Pancreas (tissue), 10 donors: ENCODE measurements at places on chromosomes 6 and 20. TPM values are rescaled to one million over a fixed set of nuclear protein-coding genes. Genes with fewer than 3 reads are reported as not detected.

DNA sequence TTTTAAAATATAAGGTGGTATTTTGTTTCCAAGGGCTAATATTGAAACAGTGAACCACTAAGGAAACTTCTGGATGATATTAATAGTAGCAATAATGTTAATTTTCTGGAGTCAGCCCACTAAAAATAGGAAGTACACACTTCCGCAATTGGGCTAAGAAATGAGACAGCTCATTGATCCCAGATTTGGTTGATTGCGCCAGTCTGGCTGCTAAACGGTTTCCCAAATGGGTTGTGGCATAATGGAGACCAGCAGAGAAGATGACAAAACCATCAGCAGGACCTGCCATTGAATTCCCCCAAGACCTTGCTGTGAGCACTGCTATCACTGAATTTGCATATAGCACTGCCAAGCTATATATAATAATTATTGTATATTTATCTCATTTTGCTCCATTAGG is 71.2 kb upstream of the SGK1 start:
- DNase-seq, result no peak

GRCh38 chr6:117441824-117442264 is 16.1 kb upstream of the ROS1 start:
- DNase-seq, result no peak

GRCh38 chr6:98967616-98968015 is 19.9 kb upstream of the FBXL4 start:
- no peak for DNase-seq

DNA sequence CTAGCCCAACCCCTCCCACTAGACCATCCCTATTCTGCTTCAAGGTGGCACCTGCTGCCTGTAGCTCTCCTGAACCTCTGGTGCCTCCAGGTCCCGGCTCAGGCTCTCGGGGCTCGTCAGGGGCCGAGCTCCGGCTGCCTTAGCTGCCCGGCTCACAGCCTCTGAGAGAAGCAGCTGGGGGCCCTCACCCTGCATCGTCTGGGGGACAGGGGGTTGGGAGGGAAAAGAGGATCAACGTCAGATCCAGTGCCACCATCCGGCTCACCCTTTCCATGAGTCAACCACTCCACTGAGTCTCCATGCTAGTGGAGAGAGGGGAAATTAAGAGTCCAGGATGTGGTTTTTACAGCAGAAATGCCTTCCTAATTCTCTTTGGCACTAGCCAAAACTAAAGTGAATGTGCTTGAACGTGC is 13.0 kb downstream of the BAG6 start:
- no peak for DNase-seq

DNA sequence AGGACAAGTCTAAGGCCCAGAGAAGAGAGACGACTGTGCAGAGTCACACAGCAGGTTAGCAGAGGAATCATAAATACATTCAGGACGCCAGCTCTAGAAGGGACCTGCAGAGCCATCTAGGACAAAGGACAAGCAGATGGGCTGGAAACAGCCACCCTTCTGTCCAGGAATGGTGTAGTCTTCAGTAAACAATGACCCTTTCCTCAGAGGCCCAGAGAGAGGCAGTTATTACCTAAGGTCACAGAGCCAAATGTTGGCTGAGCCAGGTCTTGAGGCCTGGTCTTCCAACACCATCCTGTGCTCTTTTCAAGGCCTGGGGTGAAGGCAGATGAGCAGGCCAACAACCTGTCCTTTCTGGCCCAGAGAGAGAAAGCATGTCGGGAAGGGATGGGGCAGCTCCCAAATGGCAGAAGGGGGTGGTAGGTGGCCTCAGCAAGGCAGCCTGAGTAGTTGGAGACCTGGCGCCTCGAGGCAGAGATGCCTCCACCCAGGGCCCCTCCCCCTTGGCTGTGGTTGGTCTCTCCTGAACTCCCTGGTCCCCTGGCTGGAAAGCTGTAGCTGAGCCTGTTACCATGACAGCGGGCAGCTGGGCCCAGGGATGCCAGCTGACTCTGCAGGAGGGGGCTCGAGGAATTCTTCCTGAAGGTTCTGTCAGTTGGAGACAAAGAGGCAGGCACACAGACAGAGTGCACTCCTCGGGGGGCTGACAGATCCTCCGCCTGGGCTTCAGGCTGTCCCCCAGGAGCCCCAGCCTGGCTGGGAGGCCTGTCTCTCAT is 24.8 kb downstream of the EPB41L1 start:
- no peak for DNase-seq

DNA sequence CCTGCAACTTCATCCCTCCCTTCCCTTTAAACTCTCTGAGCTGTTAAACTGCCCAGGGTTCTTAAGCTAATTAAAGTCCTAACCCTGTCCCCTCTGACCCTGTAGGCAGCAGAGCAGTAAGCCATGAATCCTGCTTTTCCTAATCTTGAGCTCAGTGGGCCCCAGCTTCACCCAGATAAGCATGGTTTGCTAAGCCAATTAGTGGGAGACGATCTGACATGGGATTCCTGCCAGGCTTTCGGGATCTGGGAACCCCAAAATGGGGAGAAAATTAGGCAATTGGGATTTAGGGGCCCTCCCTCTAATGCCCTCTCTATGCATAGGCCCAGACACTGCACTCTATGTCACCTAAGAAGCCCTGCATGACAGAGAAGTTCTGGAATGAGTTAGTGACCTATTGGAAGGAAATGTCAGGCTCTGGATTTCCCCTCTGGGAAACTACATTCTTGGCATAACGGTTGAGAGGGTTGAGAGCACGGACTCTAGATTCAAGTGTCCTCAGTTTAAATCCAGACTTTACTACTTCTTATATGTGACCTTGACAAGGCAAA is 4.6 kb downstream of the XKR7 start:
- no peak for DNase-seq

DNA sequence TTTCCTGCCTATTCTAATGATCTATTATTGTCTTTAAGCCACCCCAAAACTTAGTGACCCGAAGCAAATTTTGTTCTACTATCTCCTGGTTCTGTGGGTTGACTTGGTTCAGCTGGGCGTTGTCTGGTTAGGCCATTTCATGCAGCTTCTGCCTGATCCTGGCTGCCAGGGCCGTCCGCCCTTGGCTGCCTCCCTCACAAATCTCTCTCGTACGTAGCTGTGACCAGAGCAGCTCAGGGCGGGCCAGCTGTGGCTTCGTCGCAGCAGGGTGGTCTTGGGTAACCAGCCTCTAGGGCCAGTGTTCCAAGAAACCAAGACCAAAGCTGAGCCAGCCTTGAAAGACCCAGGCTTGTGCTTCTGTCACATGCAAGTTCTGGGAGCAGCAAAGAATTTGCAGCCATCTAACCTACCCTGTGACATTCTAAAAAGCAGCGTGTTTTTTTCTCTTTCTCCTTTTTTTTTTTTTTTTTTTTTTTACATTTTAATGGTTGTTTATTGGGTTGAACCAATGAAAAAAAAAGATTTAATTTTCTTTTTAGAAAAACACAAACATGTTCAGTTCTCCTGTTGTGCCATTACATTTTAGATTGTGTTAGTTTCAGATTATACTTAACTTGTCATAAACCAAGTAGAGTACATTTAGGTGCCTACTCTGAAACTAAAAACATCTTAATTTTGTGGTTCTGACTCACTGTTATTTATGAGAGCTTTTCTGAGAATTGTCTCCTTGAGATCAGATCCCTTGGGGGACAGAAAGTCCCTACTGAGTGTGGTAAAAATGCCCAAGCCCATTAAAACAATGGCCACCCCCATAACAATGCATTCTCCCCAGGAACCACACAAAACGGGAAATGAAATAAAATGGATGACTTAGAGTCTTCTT is 83.9 kb downstream of the ZDHHC14 start:
- DNase-seq, result no peak

DNA sequence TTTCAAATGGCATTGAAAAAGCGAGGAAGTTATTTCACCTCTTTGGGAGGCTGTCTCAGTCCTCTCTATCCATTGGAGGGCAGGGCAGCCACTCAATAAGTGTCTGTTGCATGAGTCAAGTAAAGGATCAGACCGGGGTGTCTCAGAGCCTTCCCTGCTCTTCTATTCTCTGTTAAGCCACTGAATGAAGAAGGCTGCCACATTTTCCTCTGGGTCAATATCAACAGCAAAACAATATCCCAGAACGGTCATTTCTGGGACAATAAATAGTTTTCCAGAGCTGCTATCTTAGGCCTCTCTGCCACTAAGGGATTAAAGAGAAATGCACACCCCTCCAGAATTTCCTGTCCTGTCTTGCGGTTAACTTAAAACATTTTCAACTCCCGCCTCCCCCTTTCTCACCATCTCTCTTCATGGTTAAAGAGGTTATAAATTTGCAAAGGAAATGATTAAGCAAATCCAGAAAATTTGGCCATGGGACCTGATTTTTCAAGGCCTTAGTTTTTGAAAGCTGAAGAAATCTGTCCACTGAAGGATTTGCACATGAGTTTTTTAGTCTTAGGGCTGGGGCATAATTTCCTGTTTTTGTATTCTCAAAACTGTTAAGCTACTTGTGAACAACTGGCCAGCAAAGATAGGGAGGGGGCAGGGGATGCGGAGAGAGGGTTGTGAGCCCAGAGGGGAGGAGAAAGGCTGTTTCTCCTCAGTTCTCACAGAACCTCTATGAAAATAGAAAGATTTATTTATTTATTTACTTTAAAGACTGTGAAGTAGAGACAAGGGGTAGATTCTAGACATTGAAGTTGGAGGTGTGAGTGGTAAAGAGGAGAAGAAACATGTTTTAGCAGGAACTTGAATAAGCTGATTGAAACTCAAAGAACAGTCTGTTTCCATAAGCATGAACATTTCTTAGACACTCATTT is 135.7 kb downstream of the BCAS1 start:
- DNase-seq, result no peak

DNA sequence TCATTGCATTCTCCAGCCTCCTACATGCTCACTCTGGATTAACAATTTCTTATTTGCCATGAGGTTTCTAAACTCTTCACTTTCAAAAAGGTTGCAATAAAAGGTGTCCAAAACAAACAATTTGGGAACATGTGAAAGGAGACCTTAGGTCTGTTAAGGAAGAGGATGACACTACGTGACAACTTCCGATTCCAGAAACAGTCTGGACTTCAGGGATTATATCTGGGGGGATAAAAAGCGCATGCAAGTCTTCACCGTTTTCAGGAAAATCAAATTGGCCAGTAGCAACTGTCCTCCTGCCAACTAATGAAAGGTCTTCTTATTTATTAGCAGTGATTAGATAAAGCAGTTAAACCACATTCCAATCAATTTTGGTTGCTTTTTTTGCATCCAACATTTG is 1.8 kb downstream of the ZDHHC14 start:
- DNase-seq, result no peak

- DNase-seq, result no peak
These were observed 135.0 kb upstream of the CCDC28A start for GRCh38 chr6:138638604-138639003.

DNA sequence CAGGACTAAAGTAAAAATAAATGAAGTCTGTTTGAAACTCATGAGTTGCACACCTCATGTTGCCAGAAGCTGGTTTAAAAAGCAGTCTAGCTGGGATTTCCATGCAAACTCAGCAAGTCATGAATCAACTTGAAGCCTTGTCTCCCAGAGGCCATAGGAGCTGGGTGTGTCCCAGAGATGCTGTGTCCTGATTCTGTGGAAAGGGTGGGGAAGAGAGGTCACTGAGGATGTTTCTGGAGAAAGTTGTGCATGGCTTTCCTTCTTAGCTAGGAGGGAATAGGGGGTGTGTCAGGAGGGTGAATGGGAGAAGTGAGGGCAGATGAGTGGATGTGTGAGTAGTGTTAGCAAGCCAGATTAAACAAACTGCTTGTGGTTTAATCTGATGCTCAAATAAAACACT is 111.3 kb downstream of the ADAT2 start:
- DNase-seq, result no peak

DNA sequence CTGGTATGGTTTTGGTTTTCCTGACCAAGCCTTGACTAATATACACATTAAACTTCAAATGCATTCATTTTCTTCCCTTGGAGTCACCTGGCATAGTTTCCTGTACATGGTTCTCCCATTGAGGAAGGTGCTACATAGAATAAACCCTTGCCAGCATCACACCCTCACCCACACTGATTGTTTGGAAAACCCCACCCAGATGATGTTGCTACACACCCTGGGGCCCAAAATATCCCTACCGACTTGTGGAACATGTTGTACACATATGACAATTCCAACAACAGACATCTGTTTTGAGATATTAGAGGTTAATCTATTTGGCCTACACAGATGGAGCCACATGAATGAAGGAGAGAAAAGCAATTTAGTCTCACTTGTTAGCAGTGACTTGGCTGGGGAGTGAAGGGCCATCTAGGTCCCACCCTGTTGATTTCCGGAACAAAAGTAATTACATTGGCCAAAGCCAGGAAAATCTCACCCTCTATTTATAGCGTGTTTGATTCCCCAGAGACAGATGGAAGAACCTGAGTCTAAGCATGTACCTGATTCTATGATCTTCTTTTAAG is 606.0 kb upstream of the BTBD3 start:
- DNase-seq, result no peak

Gene TGM2
- 9.2 TPM for polyA plus RNA-seq

Gene FABP7
- not detected for polyA plus RNA-seq

Gene BIRC7
- polyA plus RNA-seq, result 0.09 TPM

Gene PIM1
- polyA plus RNA-seq, result 15.1 TPM

Gene ERVFRD-1
- not detected for polyA plus RNA-seq

Gene PHACTR1
- 4.9 TPM for polyA plus RNA-seq

Gene CFB
- 117 TPM for polyA plus RNA-seq

Gene LAMA2
- 1.7 TPM for polyA plus RNA-seq

Gene KCNK17
- polyA plus RNA-seq, result 3.7 TPM
